HAP-1 (cell line): ENCODE measurements at places on chromosomes 16 and 17.
A peak's percentile ranks its signal among the peaks of the same experiment; 100 is the strongest.

DNA sequence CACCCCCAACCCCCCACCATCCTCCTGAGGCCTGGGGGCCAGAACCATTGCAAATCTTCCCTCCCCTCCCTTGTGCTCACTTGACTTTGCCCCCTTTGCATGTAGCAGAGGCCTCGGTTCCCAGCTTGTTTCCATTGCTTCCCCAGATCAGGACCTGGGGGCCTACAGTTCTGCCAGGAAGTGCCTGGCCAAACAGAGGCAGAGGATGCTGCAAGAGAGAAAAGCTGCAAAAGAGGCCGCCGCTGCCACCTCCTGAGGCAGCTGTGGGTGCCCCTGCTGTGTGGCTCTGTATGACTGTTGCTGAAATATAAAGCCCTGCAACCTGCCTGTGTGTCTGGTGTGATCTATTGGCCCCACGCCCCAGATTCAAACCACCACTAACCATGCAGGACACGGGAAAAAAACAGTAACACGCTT is 2.3 kb downstream of the NDUFB10 start:
- DNase-seq, result peak; percentile 73

DNA sequence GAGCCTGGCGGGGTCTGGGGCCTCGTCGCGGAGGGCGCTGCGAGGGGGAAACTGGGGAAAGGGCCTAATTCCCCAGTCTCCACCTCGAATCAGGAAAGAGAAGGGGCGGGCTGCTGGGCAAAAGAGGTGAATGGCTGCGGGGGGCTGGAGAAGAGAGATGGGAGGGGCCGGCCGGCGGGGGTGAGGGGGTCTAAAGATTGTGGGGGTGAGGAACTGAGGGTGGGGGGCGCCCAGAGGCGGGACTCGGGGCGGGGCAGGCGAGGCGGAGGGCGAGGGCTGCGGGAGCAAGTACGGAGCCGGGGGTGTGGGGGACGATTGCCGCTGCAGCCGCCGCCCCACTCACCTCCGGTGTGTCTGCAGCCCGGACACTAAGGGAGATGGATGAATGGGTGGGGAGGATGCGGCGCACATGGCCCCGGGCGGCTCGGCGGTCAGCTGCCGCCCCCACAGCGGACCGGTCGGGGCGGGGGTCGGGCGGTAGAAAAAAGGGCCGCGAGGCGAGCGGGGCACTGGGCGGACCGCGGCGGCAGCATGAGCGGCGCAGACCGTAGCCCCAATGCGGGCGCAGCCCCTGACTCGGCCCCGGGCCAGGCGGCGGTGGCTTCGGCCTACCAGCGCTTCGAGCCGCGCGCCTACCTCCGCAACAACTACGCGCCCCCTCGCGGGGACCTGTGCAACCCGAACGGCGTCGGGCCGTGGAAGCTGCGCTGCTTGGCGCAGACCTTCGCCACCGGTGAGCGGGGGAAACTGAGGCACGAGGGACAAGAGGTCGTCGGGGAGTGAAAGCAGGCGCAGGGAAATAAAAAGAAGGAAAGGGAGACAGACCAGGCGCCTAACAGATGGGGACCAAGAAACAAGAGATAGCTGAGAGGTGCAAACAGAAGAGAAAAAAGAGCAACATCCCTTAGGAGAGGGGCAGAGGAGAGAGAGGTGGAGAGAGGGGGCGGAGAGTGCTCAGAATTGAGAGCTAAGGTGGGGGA is at the start of gene PNMT:
Gene PNMT, plus strand, starts transcription at position 509 of the 980 bp plus-strand sequence. Its CDS starts 23 bp downstream, at position 532.
- peak; percentile 65 for DNase-seq

DNA sequence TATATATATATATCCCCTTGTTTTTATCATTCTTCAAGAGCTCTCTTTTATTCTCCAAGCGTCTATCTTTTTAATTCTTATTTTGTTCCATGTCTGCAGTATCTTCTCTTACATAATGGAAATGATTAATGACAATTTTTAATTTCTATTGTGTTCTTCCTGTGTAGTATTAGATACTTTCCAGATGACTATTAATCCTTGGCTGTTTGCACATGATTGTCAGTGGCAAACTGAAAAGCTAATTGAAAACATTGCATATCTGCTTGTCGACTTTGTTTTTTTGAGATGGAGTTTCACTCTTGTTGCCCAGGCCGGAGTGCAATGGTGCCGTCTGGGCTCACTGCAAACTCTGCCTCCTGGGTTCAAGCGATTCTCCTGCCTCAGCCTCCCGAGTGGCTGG is 124.7 kb downstream of the BCAS3 start:
- no peak for DNase-seq

DNA sequence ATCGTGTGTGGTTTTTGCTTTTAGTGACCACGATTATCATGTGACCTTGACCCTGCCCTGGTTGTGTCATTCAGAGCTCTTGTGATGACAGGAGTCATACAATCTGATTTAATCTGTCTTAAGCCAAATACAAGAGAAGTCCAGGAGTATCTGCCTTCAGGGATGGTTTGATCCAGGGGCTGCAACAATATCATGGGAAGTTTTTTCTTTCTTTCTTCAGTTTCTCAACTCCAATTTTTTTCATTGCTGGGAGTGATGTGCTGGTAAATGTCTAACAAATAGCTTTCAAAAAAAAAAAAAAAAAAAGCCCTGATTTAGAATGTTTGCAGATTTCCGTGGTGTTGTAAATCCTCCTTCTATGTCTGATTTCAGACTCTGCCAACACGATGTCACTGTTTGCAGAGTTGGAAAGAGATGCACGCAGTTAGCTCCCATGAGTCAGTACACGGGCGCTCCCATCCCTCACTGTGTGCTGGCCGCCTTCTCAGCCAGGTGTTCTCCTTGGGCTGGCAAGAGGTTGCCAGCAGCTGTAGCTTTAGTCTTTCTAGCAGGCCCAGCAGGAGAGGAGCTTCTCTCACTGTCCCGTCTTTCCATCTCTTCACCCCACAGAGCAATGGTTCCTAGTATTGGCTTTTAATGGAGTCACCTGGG is 229.7 kb downstream of the SNX29 start:
- DNase-seq, result no peak

GRCh38 chr17:37206299-37206698 is 169.5 kb upstream of the C17orf78 start:
- no peak for DNase-seq

DNA sequence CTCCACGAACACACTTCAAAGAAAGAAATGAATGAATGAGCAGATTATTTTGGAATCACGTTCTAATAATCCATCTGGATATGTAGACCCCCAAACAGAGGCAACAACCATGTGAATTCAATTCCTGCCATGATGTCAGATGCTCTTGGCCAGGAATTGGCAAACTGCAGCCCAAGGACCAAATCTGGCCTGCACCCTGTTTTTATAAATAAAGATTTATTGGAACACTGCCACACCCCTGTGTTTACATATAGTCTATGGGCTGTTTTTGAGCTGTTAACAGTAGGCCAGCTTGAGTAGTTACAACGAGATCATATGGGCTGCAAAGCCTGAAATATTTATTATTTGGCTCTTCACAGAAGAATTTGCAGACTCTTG is 336.0 kb upstream of the ZFHX3 start:
- DNase-seq, result no peak

GRCh38 chr17:40346765-40347158 is 17.8 kb downstream of the GJD3 start:
- no peak for DNase-seq

DNA sequence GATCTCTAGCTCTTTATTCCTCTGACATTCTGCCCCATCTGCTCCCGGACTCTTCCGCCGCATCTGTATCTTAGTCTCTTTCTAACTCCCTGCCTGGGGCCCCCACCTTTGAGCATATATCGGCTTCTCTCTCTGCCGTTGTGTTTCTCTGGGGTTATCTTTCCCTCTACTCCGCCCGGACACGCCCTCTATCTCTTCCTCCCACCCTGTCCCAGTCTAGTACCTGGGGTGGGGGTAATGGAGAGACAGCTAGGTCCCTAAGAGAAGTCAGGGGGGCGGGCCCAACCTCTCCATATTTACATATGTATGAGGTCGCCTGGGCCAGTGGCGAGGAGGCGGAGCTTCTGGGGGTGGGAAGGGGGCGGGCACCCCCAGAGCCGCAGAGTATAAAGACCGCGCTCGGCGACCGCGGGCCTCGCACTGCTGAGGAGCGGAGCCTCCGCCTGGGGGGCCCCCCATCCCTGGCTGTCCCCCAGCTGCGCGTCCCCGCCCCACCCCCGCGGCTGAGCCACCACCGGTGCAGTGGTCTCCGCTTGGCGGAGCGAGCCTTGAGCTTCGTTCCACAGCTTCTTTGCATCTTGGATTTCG is at the start of gene ATP1B2:
Gene ATP1B2, plus strand, starts transcription at position 418 of the 588 bp plus-strand sequence. CDS start 593 bp downstream, outside the sequence.
- DNase-seq, result peak; percentile 84

DNA sequence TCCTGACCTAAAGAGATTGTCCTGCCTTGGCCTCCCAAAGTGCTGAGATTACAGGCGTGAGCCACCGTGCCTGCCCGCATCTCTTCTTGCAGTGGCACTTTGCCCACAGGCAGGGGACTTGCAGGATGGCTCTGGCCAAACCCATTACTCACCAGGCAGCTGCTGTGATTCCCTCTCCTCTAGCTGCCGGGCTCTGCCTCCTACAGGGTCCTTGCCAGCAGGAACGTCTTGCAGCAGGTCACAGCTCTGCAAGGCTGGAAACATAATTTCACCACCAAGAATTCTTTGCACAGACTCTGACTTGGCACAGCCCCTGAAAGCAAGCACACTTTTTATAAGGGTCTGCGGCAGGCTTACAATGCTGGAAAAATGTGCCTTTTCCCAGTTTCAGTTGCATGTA is 20.3 kb downstream of the COX4I1 start:
- no peak for DNase-seq

- no peak for DNase-seq
Measured at GRCh38 chr16:1505912-1506311, 12.8 kb downstream of the TELO2 start.

GRCh38 chr17:28755486-28755885 is 11.7 kb downstream of the TRAF4 start:
- no peak for DNase-seq

- DNase-seq, result no peak
Measured at GRCh38 chr17:82489117-82489516, 30.4 kb upstream of the FOXK2 start.

DNA sequence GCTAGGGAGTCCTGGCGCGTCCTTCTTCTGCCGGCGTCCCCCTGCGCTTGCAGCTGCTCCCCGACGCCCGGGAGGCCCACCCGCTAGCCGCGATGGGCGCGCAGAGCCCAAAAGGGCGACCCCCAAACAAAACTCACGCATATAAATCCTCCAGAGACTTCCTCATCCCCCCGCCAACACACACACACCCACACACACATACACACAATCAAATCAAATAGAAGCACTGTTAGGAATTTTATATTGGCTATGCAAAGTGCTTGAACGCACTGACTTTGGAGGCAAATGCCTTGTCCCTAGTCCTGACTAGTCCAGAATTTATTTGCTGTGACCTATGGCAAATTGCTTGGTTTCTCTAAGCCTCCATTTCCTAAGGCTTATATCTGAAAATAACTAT is 23.8 kb upstream of the CRYM start:
- no peak for DNase-seq

GRCh38 chr17:55420776-55421178 is 858 bp downstream of the MMD start:
- peak; percentile 55 for DNase-seq

DNA sequence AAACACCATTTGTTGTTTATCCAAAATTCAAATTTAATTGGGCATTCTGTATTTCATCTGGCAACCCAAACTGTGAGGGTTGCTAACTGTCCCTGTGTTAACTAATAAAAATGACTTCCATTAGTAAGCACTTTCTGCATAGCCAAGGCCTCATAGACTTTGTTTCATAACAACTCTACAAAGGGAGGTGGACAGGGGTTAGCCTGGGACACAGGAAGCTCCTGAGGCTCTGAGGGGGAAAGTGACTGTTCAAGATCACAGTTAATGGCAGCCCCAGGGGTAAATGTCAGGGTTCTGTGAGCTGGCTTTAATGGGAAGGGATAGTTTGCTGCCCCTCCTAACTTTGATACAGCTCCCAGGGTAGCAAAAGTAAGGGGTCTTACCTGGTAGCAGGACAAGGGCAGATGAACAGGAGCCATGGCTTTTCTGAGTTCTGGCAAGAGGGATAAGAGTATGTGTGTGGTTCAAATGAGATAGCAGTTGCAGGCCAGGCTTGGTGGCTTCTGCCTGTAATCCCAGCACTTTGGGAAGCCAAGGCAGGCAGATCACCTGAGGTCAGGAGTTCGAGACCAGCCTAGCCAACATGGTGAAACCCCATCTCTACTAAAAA is 2.2 kb downstream of the HEATR9 start:
- no peak for DNase-seq

GRCh38 chr17:27109346-27109745 is 184.6 kb upstream of the WSB1 start:
- DNase-seq, result no peak

- DNase-seq, result no peak
Measured at GRCh38 chr16:3190949-3191353, 2.9 kb downstream of the OR1F1 start.

GRCh38 chr17:82241183-82241925 is 12.5 kb downstream of the SLC16A3 start:
- no peak for DNase-seq

DNA sequence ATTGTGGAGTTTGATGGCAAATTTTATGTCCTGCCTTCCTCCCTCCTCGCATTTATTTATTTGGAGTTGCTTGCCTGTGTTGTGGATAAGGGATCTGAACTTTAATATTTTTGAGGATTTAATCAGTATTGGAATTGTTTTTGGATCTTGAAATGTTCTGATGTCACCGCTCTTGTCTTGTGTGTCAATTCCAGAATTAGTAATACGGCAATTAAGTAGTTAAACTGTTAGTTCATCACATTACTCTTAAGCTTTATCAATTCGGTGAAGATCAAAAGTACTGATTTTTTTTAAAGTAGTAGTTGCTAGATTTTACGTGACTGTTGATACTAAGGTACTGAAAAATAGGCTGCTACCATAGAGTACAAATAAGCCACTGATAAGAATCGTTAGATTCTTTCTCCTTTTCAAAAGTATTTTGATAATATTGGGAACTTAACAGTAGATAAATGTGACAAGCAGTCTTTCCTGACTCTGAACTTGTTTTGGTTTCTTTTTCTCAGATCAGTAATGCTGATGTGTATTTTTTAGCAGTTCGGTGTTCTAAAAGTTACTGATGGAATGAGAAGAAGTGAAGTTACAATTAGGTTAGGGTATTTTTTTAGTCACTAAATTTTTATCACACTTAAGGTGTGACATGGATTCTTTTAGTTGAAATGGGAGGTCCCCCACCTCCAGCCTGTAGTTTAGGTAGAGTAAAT is 2.0 kb downstream of the RBBP6 start:
- DNase-seq, result no peak

- no peak for DNase-seq
Measured at GRCh38 chr16:1823821-1824220, 2.8 kb downstream of the HAGH start.

DNA sequence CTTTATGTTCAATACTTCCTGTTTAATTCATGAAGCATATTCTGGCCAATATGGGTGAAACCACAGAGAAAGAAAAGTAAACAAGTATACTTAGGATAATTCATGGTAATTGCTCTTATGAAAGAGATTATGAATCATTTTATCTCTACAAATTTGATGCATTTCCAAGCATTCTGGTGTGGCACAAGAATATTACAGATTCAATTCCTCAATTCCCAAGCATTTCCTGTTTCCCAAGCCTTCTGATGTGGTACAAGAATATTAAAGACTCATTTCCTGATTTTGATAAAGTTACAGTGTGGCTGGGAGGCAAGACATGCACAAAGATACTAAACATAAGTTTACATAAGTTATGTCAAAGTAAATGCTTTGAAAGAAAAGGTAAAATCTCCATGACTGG is 126.1 kb upstream of the NUDT7 start:
- no peak for DNase-seq

- no peak for DNase-seq
Measured at GRCh38 chr17:73139296-73139695, 25.5 kb upstream of the SSTR2 start.

GRCh38 chr17:49210158-49211029 is at the start of the genes ABI3 and GNGT2:
Gene ABI3, plus strand, starts transcription at chr17:49210707. Its CDS starts 18 bp downstream, at chr17:49210725.
Gene GNGT2, minus strand, starts transcription at chr17:49210574. Its CDS starts 3,152 bp downstream, at chr17:49207422.
- DNase-seq, result no peak

GRCh38 chr17:82865274-82865673 is 25.5 kb upstream of the ZNF750 start:
- no peak for DNase-seq
